ENCODE measurements at places on chromosomes 2 and 18.

DNA sequence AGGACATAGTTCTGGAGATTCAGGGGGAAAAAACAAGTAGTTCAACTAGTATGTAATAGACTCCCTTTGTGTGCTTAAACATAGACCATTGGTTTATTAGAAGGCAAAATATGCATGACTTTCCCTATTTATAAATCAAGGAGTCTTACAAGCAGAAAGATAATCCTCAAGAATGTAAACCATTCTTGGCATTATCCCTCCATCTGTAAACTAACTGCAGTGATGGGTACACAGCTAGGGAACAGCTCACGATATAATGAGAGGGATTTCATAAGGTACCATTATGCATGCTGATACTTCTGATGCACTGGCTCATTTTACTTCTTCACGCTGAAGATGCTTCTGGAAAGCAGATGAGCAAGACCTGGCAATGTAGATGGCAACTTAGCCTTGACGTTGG, 878 bp downstream of the FBXO15 start:
- no peak for DNase-seq

DNA sequence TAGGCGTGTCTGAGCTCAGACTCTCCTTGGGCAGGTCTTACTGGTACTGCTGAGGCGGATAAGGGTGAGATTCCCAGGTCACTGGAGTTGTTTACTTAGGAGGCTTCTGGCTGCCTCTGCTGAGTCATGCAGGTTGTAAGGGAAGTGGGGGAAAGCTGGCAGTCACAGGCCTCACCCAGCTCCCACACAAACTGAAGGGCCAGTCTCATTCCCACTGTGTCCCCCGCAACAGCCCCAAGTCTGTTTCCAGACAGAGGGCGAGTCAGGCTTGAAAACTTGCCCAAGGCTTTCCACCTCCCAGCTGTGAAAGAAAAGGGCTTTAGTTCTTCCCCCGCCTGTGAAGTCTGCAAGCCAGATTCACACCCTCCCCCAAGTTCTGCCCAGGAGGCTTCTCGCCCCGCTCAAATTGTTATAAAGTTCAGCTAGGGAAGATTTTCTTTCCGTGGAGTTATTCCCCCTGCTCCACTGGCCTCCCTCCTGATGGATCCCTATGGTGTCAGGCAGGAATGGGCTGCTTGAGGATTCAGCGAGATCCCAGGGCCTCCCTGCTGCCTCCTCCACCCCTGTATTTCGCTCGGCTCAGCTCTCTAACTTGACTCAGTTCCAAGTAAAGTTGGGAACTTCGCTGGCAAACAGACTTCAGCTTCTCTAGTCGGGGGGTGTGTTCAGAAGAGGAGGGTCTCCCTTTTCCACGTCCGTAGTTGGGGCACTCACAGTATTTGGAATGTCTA, 248.6 kb downstream of the NR4A2 start:
- DNase-seq, result no peak

DNA sequence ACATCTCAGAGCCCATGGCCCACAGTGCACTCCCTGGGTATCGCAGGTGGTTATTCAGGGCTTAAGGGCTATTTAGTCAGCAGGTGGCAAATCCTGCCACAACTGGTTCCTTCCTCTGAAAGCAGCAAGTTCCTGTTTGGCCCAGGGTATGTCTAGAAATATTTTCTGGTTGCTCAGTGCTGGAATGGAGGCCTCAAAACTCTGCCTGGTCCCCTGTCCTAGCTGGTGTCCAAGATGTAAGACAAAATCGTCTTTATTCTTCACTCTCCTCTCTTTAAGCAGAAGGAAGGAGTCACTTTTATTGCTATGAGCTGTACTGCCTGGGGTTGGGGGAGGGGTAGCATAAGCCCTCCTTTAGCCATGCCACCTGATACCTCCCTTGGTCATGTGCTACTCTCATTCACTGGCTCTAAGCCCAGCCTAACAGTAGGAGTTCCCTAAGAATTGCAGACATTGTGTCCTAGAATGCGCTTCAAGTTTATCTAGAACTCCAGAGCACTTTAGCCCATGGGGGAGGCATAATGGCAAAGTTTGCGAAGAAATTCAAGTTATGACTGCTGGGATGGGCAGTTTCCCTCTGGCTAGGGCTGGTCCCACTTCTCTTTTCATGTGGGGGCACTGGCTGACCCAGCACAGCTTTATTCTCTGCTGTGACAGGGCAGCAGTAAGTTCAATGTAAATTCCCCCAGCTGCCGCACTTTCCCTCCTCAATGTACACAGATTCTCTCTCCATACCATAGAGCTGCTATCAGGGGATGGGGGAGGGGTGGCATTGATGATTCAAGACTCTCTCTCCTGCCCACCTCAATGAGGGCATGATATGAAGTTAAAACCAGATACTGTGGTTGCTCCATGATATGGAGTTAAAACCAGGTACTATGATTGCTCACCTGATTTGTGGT, 27.1 kb upstream of the CWC22 start:
- DNase-seq, result no peak

- DNase-seq, result no peak
These were observed 149.2 kb upstream of the COPS8 start for GRCh38 chr2:236936446-236936940.

DNA sequence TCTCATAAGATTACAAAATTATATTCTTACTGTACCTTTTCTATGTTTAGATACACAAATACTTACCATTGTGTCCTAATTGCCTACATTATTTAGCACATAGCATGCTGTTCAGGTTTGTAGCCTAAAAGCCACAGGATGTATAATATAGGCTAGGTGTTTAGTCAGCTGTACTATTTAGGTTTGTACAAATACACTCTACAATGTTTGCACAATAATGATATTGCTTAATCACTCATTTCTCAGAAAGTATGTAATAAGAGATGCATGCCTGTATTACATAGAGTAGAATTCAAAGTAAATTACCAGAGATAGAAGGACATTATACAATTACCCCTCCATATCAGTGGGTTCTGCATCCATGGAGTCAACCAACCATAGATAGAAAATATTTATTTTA, 201.1 kb upstream of the COL3A1 start:
- no peak for DNase-seq

DNA sequence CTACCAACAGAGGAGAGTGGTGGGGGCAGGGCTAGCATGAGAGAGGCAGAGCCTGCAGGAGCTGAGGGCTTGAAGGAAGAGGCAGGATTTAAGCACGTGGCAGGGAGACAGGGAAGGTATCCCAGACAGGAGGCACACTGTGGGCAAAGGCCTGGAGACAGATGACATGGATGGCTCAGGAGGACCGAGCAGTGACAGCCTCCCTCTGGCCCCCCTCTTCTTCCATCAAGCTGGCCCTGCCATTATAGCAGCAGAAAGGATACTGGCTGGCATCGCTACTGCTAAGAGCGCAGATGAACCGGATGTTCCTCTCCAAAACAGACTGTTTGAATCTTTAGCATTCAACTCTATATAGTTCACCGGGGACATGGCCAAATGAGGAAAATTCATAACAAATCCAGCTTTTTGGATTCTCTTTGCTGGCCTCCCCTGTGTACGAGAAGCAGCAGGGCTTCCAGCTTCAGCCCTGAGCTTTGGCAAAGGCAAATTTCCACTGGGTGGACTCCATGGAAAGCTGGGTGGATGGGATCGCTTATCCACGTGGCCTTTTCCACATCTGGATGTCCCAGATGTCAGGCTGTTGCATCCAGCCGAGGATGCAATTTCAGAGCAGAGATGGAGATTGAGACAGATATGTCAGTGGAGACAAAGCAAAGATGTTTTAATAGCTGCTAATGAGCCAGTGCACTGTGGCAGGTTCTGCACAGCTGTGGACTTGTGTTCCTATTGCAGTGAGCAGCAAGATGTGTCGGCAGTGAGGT, 36.2 kb downstream of the CAPN13 start:
- no peak for DNase-seq

DNA sequence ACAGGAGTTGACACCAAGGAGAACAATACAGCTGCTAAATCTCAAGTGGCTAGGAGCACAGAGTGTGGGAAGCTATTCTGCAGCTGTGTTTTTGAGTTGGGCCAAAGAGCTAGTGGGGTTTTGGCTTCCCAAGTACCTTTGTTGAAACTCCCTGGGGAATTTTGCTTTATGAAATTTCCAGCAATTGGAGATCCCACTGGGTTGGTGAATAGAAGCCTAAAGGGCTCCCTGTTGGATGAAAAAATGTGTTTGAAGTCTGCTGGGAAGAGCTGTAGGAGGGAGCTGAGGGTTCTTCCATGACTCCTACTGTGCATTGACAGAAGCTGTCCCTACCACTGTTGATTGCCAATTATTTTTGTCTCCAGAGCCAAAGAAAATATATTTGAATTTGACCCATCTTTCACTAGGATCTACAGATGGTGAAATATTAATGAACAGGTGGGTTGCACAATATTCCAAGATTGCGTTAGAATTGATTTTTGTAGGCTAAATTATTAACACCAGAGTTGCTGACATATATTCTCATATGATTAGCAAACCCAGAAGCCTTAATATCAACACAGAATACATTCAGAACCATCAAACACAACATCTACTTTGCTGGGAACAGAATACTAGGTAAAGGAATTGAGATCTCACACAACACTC, 95.4 kb upstream of the CYP1B1 start:
- DNase-seq, result no peak

DNA sequence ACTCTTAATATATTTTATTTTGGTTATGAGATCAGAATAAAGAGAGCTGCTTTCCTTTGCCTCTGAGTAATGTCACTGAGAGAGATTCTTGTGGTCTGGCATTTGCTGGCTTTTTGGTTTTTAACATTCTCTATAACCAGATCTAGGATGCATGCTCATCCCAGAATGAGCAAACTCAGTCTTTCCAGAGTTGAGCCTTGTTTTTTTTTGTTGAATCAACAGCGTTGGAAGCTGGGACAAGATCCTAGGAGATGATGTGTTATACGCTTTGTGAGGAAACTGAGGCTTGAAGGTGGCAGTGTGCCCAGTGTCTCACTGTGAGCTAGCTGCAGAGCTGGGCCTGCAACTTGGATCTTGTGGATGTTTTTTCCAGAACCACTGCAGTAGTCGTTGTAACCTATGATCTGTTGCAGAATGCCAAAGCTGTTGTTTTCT, 19.5 kb downstream of the MYO1B start:
- DNase-seq, result no peak

DNA sequence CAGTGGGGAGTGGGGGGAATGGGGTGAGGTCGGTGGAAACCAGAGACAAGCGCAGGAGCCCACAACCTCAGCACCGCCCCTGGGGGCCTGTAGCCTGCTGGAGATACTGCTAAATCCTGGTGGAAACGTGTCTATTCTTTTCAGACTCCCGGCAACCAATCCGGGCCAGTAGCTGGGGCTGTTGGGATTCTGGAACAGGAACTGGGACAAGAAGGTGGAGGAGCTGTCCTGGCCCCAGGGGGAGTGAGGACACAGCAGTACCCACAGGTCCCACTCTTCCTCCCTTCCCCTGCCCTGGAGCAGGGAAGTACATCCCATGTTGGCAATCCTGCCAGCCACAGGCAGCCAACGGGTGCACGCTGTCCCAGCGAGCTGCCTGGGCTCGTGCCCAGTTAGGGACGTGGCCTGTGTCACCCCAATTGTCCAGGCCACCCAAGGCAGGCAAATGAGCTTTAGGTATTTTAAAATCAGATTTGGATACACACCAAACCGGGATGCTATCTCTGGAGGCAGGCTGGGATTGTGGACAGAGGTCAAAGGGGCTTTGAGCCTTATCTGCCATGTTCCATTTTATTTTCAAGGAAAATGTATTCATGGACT, 51.8 kb downstream of the HS1BP3 start:
- DNase-seq, result no peak

DNA sequence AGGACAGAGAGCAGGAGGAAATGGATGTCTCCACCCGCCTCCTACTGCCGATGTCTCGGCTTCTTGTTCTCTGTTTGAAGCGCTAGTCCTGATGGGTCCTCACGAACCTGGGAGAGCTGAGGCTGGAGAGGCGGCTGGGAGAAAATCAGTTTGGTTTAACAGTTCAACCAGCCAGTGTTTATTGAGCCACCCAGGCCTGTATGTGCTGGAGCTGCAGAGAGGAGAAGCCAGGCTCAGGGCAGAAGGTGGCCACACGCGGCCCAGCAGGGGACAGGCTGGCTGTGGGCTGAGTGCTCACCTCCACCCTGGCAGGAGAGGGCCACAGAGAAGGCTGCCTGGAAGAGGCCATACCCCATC, 202.1 kb downstream of the CYP26B1 start:
- DNase-seq, result no peak

DNA sequence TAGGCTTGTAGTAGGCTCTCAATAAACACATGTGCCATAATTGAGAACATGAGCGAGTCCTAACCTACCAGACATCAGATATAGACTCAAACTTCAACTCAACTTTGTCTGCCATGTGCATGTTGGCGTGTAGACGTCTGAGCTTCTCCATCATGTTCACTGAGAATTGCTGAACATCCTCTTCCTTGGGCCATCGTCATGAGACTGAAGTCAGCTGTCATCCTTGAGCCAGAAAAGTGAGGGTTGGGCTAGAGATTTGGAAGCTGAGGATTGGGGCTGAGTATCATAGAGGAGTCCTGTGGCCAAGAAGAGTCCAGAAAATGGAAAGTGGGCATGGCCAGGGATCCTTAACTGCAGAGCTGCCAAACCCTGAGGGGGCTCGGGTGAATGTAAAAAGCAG, 7.8 kb upstream of the EFR3B start:
- no peak for DNase-seq

DNA sequence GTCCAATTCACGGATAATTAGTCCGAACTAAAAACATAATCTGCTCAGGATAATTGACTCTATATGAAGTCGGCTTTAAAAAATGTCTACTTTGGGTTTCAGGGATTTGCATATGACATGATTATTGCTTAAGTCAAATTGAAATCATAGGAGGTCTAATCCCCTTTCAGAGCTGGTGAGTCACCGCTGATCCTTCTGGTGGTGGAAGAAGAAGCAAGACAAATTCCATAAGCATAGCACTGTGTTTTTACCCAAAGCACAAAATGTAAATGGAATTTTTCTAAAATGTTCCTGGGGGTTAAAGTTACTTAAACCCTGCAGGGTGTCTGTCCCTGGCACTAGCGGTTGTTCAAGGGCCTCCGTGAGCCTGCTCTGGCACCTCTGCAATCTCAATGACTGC, 460.2 kb downstream of the LRATD1 start:
- no peak for DNase-seq

DNA sequence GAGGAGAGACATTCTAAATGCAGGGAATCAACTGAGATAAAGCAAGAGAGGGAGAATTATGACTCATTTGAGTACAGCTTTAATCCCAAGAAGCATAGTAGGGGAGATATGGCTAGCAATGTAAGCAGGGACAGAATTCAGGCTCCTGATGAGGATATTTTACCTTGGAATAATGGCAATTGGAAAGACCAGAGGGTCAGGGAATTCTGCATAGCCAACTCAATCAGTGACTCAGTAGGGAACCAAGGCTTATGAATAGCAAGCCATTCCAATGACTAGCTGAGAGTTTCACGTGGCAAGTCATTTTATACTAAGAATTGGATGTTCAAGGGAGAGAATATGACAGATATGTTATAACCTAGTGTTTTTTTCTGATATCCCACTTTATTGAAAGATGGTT, 563.8 kb upstream of the NETO1 start:
- DNase-seq, result no peak

DNA sequence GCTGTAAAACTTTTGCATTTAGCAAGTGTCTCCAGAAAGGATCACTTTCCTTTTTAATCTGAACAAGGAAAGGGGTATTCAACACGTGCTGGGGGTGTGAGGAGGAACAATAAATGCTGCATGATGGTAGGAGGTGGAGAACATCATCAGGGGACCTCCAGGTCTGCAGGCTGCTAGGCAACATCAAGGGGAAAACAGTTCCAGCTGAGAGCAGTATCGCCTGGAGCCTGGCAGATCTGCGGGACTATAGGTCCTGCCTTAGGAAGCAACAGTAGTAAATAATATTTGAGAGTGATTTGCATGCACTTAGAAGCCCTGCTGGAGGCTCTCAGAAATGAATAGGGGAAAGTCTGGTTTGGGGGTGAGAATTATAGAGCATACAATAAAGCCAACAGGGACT, 175.6 kb downstream of the SUCLG1 start:
- no peak for DNase-seq

Data from activated CD8-positive, alpha-beta memory T cell treated with anti-CD3 and anti-CD28 coated beads for 4 hours (primary cell).